Stimulated activated CD4-positive, alpha-beta T cell treated with anti-CD3 and anti-CD28 coated beads, Interleukin-15, amount 100 ng/mL, for 1 hour (primary cell): ENCODE measurements at places on chromosomes 1 and 21.

DNA sequence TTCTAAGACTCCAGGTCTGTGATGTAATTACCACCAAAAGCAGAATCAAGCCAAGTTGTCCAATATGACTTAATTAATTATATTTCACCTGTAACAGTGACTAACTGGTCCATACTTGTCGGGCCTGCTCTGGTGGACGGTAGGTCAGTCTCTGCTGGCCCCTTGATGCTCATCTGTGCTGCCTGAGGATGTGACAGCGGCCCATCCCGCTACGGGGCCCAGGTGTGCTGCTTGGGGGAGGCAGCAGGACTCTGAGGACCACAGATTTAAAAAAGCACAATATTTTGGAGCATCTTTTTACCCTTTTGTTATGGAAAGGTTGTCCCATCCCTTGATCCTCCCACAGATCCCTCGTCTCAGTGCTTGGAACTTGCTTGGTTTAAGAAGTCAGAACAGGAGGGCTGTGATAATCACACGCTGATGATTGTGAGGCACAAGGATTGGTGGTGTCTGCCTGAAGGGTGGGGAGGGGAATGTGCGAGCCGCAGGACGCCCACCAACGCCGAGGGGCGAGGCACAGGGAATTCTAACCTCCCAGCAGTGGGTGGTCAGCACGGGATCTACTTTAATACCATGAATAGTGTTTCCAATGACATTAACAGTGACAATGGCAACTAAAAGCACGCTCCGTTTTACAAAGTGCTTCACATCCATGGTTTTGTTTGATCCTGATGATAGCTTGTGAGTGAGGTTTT is 27.8 kb upstream of the UMODL1 start:
- no peak for DNase-seq

DNA sequence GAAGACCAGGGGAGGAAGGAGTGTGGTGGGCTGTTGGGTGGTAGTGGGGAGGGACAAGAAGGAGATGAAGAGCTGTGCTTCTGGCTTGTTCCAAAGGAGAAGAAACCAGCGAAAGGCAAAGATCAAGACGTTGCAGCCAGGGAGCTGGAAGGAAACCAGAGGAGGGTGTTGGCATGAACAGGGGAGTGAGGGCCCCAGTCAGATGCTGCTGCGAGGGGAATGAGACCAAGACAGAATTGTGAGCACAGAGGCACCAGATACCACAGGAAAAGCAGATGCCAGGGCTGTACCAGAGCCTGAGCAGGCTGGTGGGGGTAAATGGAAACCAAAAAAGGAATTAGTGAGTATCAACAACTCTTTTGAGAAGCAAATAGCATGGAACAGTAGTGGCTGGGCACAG is 6.0 kb downstream of the LAD1 start:
- no peak for DNase-seq

DNA sequence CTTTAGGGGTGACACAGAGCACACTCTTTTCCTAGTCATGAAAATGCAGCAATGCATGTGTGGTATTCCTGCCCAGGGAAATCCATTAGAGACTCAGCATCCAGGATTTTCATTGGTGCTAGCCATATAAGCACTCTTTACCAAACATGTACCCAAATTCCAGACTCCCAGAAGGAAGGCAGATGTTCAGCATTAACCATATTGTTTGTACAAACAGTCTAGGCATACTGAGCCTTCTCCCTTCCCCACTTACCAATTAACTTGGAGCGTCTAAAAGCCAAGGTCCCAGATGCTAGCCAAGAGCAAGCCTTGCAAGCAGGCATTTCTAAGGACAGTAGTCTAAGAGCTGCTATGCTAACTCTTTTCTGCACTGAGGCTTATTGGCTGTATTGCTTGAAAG is 27.9 kb downstream of the ZBED6 start:
- DNase-seq = no peak

GRCh38 chr1:221663321-221663720 is 78.6 kb downstream of the DUSP10 start:
- no peak for DNase-seq

DNA sequence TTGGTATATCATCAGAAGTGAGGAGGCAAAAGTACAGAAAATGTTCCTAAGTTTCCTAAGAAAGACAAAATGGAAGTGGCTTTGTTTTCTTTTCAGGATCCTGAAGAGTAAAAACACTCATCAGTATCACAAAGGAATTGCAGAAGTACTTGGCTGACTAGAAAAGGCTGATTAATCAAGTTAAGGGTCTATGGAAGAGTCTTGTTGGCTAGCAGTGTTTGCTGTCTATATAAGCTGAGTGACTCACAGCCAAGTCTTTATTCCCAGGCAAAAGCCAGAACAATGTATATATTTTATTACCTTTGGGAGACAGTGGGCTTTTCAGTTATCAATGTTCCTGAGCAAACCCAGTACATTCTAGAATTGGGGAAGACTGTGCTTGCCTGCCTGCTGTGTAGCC is 777.0 kb downstream of the PLA2G4A start:
- no peak for DNase-seq

DNA sequence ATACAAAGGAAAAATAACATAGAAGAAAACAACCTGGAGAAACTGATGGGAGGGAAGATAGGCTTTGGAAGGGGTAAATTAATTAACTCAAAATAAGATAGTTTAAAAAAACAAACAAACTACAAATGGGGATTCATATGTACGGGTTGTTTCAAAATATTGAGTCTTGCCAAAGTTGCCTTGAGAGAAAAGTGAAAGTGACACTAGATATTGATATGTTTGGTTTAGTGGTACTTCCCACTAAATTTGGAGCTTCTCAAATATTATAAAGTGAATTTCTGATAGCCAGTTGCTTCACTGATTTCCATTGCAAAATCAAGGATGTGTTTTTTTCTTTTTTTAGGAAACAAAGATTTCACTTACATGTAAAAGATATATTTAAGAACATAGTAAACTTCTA is 149.5 kb upstream of the RUNX1 start:
- DNase-seq = no peak

DNA sequence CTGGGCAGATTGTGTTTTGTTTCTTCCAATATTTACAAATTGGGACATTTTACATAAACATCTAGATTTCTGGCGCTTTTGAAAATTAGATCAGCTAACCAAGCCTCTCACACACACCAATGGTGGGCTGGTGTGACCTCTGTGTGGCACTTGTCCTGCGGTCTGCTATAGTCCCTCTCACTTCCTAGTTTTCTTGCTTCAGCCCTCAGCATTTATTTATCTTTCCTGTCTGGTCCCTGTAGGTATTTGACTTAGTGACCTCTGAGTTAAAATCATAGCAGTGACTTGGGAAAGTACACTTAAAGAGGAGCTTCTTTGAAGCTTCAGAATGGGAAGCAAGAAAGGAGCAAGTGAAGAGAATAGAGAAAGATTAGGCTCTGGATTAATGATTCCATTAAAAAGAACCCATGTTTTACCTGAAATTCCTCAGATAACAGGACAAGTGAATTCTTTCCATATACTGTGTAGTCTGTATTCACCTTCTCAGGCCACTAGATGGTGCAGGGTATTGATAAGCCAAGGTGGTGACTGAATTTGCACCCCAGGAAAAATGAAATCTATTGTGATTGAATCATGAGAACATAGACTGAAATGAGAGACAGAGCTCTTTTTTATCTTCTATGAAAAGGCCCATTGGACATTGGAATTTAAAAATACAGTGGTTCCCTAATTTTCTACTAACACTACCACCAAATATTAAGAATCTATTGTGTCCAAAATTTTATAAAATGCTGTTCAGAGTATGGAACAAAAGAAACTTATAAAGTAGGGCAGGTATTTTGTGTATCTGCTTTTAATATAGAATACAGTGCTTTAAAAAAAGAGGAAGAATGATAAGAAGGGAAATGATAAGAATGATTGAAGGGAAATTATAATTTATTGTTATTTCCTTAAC is 7.1 kb upstream of the DIPK1A start:
- no peak for DNase-seq

GRCh38 chr1:178275049-178275448 is 181.1 kb downstream of the RASAL2 start:
- DNase-seq = no peak

DNA sequence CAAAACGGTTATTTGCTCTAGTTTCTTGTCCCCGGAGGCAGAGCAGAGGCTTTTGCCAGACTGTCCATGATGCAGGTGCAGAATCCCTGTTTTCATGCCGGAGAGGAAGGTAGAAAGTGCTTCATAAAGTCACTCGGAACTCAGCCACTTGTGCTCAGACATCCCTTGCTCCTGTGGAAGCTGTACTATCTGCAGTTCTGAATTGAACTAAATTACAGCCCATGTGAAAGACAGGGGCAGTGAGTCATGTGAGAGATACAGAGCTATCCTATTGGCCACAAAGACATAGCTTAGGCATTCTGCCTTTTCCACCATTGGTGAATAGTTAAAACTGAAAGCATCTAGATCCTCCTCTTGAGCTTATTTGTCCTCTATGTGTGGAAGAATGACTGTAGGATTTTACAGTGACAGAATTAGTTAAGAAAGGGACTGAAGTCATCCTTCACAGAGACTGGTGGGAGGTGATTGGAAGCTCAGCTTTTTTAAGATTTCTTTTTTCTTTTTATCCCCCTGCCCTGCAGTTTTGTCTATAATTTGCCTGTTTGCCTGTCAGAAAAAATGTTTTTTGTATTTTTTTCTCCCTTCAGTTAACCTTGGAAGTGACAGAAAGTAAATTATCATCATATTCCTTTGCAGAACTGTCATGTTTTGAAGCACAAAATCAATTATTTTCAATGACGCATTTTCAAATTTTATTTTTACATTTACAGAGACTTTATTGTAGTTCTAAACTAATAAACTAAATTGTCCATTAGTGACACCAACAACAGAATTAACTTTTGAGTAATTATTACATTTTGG is 298.6 kb downstream of the PTPRC start:
- DNase-seq = no peak

DNA sequence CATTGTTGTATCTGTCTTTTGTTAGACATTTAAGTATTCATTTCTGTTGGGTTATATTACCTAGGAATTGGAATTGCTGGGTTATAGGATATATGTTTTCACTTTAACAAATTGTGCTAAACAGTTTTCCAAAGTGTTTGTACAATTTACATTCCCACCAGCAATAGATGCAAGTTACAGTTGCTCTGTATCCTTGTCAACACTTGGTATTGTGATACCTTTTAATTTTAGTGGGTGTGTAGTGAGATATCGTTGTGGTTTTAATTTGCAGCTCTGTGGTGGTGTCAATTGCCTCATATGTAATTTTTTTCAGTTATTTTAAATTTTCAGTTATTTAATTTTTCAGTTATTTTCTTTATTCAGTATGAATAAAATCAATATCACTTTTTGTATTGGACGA is 7.4 kb upstream of the DPH5 start:
- no peak for DNase-seq

DNA sequence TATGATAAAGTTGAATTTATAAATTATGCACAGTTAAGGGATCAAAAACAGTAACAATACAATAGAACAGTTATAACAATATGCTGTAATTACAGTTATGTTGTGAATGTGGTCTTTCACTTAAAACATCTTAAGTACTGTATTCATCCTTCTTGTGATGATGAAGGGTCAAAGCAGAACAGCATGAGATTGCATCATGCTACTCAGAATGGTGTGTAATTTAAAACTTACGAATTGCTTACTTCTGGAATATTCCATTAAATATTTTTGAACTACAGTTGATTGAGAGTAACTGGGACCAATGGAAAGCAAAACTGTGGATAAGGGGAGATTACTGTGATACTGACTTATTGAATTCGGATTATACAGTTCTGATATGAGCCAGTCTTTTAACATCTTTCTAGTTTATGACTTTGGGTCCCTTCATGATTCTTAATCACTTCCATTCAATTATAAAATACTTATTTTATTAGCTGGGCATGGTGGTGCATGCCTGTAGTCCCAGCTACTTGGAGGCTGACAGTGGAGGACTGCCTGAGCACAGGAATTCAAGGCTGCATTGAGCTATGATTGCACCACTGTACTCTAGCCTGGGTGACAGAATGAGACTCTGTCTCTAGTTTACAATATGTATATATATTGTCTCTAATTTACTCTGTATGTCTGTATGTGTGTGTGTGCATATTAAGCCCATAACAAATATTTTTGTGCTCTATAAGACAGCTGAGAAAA is 43.2 kb downstream of the ATP1B1 start:
- no peak for DNase-seq

- DNase-seq = no peak
Observed at GRCh38 chr1:116127123-116127847, 16.1 kb downstream of the MAB21L3 start.

DNA sequence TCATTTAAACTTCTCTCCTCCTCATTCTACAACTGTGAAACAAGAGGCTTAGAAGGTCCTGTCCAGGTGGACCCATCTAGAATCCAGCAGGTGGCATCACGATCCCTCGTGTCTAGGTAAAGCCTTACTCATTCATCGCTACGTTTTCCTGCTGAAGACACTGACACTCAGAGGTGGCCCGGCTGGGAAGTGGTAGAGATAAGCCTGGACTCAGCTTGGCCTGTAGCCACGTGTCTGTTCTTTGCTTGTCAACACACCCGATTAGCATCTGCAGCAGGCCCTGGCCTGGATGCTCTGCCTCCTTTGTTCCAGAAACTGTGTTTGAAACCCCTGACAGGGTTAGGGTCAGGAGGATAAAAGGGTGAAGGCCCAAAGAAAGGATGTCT is 43.4 kb downstream of the PARP1 start:
- no peak for DNase-seq

DNA sequence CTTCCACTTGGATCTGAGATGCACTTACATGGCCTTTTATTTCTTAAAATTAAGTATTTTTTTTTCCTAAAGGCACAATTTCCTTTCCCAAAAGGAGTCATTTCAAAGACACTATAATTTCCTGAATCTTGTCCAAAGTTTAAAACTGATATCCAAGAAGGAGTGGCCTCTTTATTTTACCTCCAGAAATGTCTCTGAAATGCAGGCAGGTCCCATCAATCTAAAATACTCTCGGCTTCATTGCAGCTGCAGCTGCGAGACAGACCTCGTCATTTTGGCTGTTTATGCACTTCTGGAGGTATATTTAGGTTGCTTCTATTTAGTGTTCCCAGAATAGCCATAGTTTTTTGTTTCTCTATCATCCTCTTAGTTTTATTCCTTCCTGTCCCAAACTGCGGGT is 172.7 kb upstream of the COA6 start:
- DNase-seq = no peak

DNA sequence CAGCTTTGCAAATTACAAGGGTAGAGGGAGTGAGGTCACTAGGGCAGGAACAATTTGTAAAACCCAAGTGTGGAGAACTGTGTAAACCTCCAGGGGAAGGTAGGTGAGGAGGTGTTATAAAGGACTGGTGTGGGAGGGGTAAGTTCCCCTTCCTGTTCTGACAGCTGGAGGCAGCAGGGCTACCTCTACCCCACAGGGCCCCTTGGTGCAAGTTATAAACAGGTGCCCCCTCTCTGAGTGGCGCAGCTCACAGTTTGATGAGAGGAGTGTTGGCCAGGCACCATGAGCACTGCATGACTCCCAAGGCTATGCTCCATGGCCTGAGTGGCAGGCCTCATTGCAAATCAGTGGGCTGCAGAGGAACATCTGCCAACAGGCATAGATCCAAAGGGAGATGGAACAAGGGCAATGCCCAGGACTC is 41.0 kb downstream of the MFSD2A start:
- DNase-seq = no peak
